ENCODE measurements at places on chromosomes 4 and X. TPM values are rescaled to one million over a fixed set of nuclear protein-coding genes. Genes with fewer than 3 reads are reported as not detected.
A peak's percentile ranks its signal among the peaks of the same experiment; 100 is the strongest.

DNA sequence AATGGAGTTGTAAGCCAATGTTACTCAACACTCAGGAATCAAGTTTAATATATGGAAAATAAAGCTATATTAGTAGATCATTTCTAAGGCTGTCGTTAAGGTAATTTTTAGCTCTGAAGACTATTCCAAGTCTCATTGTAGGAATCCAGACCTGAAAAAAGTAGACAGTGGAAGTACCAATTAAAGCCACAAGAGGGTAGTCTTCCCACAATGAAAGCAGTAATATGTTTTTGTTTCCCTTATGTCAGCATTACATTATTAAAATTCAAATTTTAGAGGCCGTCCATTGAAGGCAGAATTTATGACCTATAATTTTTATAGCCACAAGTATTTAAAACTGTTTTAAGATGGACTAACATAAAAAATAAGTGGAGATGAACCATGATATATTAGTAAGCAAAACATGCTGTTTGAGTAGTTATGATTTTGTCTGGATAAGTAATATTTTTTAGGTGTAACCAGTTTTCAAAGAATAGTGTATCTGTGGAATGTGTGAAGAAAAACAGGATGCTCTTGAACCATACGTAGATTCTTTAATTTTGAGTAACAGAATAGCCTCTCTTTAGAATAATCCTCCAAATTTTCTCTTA lies 372.6 kb upstream of the TECRL start:
- H3K36me3 ChIP-seq, result no peaks in the 10 kb centered on the region
- H3K4me1 ChIP-seq, result no peaks in the 10 kb centered on the region
- no peak overlapping the region for H3K27ac ChIP-seq
- no peak overlapping the region for H3K4me3 ChIP-seq

DNA sequence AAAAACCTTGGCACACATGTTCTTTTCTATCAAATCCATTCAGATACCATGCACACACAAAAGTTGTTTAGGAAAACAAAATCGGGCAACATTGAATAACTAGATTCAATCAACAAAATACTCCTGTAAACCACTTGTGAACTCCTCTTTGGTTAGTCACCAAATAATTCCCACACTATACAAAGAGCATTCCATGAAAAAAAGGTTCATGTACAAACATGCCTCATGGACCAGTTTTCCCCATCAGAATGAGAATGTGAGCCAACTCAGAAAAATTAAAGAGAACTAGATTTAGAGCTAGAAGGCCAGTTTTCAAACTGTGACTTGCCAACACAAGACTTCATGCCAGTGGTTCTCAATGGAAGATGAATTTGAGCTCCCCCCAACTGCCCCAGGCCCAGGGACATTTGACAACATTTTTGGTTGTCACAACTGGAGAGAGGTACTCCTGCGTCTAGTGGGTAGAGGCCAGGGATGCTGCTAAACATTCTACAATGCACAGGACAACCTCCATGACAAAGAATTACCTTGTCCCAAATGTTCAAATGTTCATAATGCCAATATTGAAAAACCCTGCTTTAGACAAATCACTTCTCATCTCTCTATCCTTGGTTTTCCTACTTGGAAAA lies 55.4 kb downstream of the GPC3 start:
- no peaks in the 10 kb centered on the region for H3K36me3 ChIP-seq
- no peak overlapping the region for H3K27ac ChIP-seq
- DNase-seq, result no peak

GRCh38 chr4:1250921-1251772 lies 2.2 kb upstream of the CTBP1 start:
- H3K4me1 ChIP-seq, result peaks cover 54% of the 10 kb centered on the region
- H3K27me3 ChIP-seq, result no peaks in the 10 kb centered on the region
- H3K27ac ChIP-seq, result peak overlapping the region; percentile 96
- no peaks in the 10 kb centered on the region for H3K36me3 ChIP-seq
- H3K4me3 ChIP-seq, result no peak overlapping the region

- H3K4me1 ChIP-seq, result no peaks in the 10 kb centered on the region
- no peaks in the 10 kb centered on the region for H3K36me3 ChIP-seq
- no peak for DNase-seq
These were observed 1093.6 kb downstream of the TECRL start for GRCh38 chr4:63315651-63316050.

- no peak for DNase-seq
- H3K36me3 ChIP-seq, result no peaks in the 10 kb centered on the region
- H3K27me3 ChIP-seq, result no peaks in the 10 kb centered on the region
- no peak overlapping the region for H3K27ac ChIP-seq
- H3K4me3 ChIP-seq, result no peak overlapping the region
These were observed 8.2 kb downstream of the ATP11C start for GRCh38 chrX:139924696-139925095.

GRCh38 chr4:174154215-174154854 lies 129.1 kb downstream of the FBXO8 start:
- H3K4me1 ChIP-seq, result peaks cover 4% of the 10 kb centered on the region
- peaks cover 4% of the 10 kb centered on the region for H3K27me3 ChIP-seq
- peak overlapping the region; percentile 35 for H3K4me3 ChIP-seq

DNA sequence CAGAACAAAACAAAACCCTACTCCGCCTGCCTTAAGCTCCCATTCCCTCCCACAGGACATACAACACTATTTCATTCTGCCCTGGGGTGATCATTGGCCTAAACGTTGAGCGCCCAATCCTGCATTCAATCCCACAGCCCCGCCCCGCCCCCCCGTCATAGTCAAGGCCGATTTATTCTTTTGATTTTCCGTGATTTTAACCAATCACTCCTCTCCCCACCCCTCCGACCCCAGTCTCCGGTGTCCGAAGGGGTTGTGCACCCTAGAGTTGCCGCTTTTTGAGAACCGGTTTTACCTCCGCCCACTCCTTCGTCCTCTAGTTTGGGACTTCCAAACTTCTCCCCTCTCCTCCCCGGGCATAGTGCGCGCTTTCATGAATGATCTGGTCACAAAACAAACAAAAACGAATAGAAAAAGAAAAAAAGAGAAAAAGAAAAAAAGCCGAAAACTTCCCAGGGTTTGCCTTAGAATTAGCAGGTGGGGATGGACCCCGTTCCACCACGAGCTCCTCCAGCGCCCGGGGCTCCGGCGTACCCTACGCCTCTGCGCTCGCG lies 446 bp upstream of the UBE2A start:
- peak overlapping the region; percentile 75 for H3K4me3 ChIP-seq
- H3K27me3 ChIP-seq, result no peaks in the 10 kb centered on the region
- DNase-seq, result no peak
- no peaks in the 10 kb centered on the region for H3K36me3 ChIP-seq
- peaks cover 7% of the 10 kb centered on the region for H3K4me1 ChIP-seq
- peak overlapping the region; percentile 93 for H3K27ac ChIP-seq

DNA sequence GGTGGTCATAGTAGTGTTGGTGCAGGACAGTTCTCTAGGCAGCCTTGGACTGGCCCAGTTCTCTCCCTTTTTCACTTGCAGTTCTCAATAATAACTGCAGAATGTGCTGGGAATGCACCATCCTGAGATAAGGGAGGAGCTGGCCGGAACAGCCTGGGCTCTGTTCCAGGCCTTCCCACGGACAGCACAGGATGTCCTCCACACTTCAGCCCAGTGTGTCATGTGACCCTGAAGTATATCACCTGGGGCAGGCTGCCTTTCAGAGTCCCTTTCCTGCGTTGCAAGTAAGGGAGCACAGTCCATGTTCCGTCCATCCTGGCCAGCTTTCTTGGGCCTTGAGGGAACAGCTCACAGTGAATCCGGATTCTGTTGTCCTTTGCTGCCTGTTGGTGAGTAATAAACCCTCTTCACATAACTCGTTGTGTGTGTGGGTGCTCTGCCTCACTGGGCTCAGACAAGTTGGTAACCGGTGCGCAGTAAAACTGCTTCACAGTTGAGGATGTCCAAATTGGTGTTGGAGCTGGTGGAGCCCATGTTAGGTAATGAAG lies 32.3 kb upstream of the BBS12 start:
- no peaks in the 10 kb centered on the region for H3K27me3 ChIP-seq
- no peak overlapping the region for H3K27ac ChIP-seq
- peak; percentile 50 for DNase-seq

Gene COQ2
- total RNA-seq, result 11.7 TPM

Gene GLRA3
- not detected for total RNA-seq

Data from gastrocnemius medialis (tissue), 4 donors.